ENCODE measurements at places on chromosomes 5 and 9. TPM values are rescaled to one million over a fixed set of nuclear protein-coding genes. Genes with fewer than 3 reads are reported as not detected.

The PCDHA6 gene
- total RNA-seq: 3.6 TPM

The C5orf52 gene
- total RNA-seq: not detected

The SARDH gene
- total RNA-seq: 9.0 TPM

The DDX4 gene
- not detected for total RNA-seq

The NR2F1-AS1 gene
- 33.6 TPM for total RNA-seq

- no peak for DNase-seq
Observed at GRCh38 chr9:24035816-24036215, 209.8 kb upstream of the ELAVL2 start.

- no peak for DNase-seq
Observed at GRCh38 chr9:103471241-103471640, 476.1 kb downstream of the CYLC2 start.

GRCh38 chr9:97077452-97078295 is 38.7 kb upstream of the CTSV start:
- DNase-seq: no peak

GRCh38 chr5:149598966-149599365 is 17.7 kb downstream of the ARHGEF37 start:
- DNase-seq: no peak

GRCh38 chr9:84874022-84874421 is 204.5 kb downstream of the NTRK2 start:
- DNase-seq: no peak

DNA sequence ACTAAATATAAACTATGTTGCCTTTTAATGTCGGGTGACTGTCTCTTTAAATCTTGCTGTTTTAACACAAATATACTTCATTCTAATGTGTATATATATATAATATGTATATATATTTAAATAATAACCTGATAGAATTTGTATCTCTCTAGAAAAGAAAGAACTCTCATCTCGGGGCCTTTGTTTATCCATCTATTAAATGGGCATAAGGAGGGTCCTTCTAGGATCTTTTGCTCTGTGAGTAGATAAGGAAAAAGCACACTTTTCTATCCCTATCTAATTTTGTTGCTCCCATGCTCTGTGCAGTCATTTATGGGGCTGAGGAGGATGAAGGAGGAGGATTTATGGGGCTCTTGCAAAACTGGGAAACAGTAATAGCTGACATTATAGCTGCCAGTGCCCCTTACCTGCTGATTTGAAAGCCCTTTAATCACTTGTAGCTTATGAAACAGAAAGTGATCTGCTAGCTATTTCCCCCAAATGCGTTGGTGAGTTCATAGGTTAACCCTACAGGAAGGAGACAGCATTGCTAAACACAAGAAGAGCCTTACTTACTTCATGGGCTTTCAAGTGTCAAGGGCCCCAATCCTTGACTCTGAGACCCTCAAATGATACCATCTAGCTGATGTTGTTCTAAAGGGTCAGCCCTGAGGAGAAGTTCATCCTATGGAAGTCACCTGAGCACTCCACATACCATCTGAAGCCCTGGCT is 5.8 kb upstream of the PPARGC1B start:
- DNase-seq: no peak

GRCh38 chr5:103674739-103675138 is 112.2 kb upstream of the NUDT12 start:
- peak; percentile 69 for DNase-seq

- peak; percentile 19 for DNase-seq
Observed at GRCh38 chr5:91865915-91866314, 482.8 kb upstream of the ARRDC3 start.

DNA sequence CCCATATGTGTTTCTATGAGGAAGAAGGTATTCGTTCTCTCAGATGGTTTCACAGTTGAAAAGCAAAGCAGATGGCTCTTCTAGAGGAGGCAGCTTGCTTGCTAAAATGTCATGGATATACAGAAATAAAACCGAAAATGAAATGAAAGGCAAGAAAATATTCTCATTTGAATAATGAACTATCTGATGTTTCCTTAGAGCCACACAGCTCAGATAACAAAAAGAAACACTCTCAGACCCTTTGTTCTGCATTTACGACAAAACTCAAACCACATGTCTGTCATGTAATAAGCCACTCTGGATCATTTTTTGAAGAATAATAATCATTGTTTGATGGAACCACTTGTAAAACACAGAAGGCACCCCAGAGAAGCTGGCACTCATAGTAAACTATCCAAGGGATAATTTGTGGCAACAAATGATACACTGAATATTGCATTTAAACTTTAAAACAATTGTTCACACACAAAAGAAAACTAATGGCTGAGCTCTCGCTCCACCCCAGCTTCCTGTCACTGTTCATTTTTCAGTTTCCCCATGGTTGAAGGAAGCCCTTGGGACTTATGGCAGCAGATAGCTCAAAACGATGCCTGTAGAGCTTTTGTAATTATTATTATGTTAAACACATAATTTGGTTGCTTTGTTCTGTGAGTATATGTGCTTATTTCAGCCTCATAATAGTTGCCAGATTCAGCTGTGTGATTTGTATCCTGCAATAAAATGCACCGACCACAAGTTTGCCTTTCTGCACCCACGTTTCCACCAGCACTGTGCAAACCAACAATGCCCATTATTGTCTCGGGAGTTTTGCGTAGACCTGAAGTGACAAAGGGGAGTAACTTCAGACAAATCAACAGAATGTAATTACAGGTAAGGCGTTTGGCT is 256.0 kb downstream of the TMEM167A start:
- DNase-seq: no peak

GRCh38 chr9:121239071-121239470 is 28.9 kb upstream of the GSN start:
- peak; percentile 63 for DNase-seq

- peak; percentile 24 for DNase-seq
Observed at GRCh38 chr5:152349683-152350526, 55.2 kb downstream of the NMUR2 start.

DNA sequence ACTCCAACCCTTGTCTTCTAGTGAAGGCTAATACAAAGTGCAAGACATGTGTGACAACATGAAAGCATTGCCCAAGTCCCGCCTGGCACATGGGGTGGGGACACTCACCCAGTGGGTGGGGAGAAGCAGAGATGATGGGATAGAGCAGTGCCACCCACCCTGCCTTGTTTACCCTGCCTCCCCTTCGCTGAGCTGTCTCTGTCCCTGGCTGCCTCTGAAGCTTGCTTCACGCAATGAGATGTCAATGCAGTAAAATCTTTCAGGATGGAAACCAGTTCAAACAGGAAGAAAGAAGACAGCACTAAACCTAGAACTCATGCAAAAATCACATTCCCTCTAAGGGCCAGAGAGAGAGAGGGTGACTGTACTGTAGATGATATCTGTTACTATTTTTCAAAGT is 148.0 kb downstream of the INSYN2B start:
- no peak for DNase-seq

DNA sequence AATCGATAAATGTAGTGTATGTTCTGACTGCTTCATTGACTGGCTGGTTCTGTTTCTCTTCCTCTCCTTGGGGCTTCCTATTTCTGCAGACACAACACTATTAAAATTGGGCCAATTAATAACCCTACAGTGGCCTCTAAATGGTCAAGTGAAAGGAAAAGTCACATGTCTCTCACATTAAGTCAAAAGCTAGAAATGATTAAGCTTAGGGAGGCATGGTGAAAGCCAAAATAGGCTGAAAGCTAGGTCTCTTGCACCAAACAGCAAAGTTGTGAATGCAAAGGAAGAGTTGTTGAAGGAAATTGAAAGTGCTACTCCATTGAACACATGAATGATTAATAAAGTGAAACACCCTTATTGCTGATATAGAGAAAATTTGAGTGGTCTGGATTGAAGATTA is 58.2 kb downstream of the CCNH start:
- DNase-seq: no peak

GRCh38 chr5:91418158-91418557 is 35.0 kb upstream of the ARRDC3 start:
- DNase-seq: no peak

GRCh38 chr5:171336521-171337209 is 27.6 kb downstream of the TLX3 start:
- DNase-seq: peak; percentile 61

DNA sequence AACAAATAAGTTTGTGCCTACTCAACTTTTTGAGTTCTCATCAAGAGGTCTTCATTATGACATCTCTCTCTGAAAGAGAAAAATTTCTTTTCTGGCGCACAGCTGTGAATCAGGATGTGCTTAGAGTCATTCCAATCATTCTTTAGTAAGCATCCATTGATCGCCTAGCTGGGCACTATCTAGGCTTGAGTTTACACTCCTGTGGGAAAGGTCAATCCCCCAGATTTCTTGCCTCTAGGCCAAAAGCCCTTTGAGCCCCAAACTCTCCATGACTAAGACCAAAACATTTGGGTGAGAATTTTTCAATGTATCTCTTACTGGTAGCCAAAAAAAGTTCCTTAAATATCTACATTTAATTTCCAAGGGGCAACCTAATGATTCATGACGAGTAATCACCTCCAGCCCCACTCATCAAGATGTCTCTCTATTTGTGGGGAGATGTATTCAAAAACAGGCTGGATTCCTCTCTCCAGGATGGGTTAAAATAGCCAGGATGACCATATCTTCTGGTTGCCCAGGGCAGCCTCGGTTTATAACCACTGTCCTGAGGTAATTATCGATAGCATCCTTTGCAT is 101.7 kb downstream of the GNA14 start:
- peak; percentile 22 for DNase-seq
